ENCODE measurements at places on chromosomes 4 and X. TPM values are rescaled to one million over a fixed set of nuclear protein-coding genes. Genes with fewer than 3 reads are reported as not detected.

DNA sequence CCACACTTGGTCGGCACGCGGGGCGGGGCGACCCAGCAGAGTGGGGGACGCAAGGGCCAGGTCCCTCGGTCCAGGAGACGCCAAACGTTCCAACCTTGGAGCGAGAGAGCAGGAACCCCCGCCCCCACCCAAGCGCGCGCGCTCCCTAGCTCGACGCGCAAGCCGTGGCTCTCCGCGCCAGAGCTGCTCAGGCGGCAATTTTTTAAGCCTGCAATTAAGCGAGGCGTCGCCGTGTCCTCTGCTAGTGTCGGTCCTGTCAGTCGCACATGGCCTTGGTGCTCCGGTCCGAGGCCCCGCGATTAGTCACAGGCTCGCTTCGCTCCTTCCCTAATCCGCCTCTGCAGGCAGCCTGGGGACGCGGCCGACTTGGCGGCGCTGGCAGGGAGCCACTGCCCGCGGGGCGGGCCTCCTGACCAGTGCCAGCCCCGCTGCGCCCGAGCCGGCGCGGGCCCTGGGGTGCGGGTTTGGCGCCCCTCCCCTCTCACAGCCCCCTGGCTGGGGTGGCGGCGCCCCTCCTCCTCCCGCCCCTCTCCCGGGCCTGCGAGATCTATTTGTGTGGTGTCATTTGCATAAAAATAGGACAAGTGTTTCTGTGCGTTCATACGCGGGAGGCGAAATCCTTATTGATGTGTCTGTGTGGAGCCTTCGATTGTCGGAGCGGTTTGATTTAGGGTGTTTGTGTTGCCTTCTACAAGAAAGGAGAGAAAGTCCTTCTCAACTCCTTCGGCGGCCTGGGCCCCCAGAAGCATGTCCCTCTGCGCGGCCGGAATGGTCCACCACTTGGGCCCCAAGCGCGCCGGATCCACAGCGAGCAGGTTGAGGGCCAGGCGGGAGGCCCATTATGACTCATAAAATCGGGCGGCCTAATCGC, 9.8 kb upstream of the BCOR start:
- no peaks in the 10 kb centered on the region for H3K27me3 ChIP-seq
- H3K4me1 ChIP-seq: no peaks in the 10 kb centered on the region
- H3K4me3 ChIP-seq: peak overlapping the region; percentile 77
- no peaks in the 10 kb centered on the region for H3K36me3 ChIP-seq
- DNase-seq: peak; percentile 90

DNA sequence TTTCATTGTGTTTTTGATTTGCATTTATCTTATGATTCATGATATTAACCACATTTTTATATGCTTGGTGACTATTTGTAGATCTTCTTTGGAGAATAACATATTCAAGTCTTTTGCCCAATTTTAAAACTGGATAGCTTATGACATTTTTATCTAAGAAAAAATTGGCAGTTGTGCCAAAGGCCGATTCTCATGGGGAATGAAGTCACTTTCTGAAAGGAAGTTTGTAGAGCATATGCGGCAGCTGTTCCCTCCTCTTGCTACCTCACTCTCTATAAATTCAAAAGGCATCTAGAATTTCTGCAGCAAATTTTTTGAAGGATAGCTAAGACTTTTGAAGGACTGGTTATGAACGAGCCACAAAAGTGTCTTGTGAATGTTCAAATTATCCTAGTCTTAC, 2353.5 kb downstream of the ARAP2 start:
- H3K4me3 ChIP-seq: no peak overlapping the region
- no peaks in the 10 kb centered on the region for H3K27me3 ChIP-seq
- DNase-seq: no peak
- no peaks in the 10 kb centered on the region for H3K4me1 ChIP-seq

- no peaks in the 10 kb centered on the region for H3K27me3 ChIP-seq
- no peak overlapping the region for H3K4me3 ChIP-seq
- H3K4me1 ChIP-seq: no peaks in the 10 kb centered on the region
- H3K27ac ChIP-seq: no peak overlapping the region
- H3K36me3 ChIP-seq: no peaks in the 10 kb centered on the region
These were observed 591.1 kb upstream of the BOD1L1 start for GRCh38 chr4:14218641-14219040.

GRCh38 chr4:142021181-142021580, 384.8 kb downstream of the IL15 start:
- no peak overlapping the region for H3K27ac ChIP-seq
- H3K36me3 ChIP-seq: no peaks in the 10 kb centered on the region
- DNase-seq: no peak
- H3K27me3 ChIP-seq: no peaks in the 10 kb centered on the region
- H3K4me3 ChIP-seq: no peak overlapping the region
- no peaks in the 10 kb centered on the region for H3K4me1 ChIP-seq

- no peaks in the 10 kb centered on the region for H3K27me3 ChIP-seq
- no peak for DNase-seq
- H3K36me3 ChIP-seq: no peaks in the 10 kb centered on the region
- no peak overlapping the region for H3K27ac ChIP-seq
These were observed 72.4 kb downstream of the PRDM5 start for GRCh38 chr4:120850018-120850599.

GRCh38 chrX:155056877-155057792, 13.8 kb downstream of the CMC4 start:
- peaks cover under 1% of the 10 kb centered on the region for H3K36me3 ChIP-seq
- no peaks in the 10 kb centered on the region for H3K4me1 ChIP-seq
- H3K4me3 ChIP-seq: no peak overlapping the region
- no peaks in the 10 kb centered on the region for H3K27me3 ChIP-seq

DNA sequence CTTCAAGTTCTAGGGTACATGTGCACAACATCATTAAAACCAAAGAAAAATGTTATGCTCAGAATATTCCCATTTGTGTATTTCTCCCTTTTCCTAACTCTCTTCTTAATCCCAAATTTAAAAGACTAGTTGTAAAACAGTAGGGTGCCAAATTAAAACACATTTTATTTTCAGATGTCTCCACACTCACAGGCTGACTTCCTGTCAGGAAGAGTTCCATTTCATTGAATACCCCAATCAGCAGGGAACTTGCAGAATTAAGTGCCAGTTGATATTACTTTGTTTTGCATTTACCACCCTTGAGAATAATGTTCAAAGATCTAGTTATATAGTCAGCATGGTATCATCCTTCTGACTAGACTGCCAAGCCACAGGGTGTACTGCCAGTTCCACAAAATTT, 207.9 kb downstream of the MAB21L2 start:
- no peaks in the 10 kb centered on the region for H3K27me3 ChIP-seq
- H3K27ac ChIP-seq: no peak overlapping the region
- DNase-seq: no peak
- H3K4me1 ChIP-seq: no peaks in the 10 kb centered on the region

The NIPAL1 gene
- 3.4 TPM for total RNA-seq

The PRDM8 gene
- total RNA-seq: not detected

The GPR50 gene
- total RNA-seq: 0.18 TPM

The EFHC2 gene
- 1.3 TPM for total RNA-seq

The RNF212 gene
- 2.8 TPM for total RNA-seq

The IQSEC2 gene
- total RNA-seq: 18.2 TPM

Measured in endodermal cell (in vitro differentiated cells).